Cortex of kidney (tissue), 1 donor: ENCODE measurements at places on chromosomes 2 and 18.

GRCh38 chr2:226795281-226796011 is 4.2 kb downstream of the IRS1 start:
- no peak for DNase-seq

GRCh38 chr2:44360749-44361329 is 455 bp downstream of the PREPL start:
- no peak for DNase-seq

DNA sequence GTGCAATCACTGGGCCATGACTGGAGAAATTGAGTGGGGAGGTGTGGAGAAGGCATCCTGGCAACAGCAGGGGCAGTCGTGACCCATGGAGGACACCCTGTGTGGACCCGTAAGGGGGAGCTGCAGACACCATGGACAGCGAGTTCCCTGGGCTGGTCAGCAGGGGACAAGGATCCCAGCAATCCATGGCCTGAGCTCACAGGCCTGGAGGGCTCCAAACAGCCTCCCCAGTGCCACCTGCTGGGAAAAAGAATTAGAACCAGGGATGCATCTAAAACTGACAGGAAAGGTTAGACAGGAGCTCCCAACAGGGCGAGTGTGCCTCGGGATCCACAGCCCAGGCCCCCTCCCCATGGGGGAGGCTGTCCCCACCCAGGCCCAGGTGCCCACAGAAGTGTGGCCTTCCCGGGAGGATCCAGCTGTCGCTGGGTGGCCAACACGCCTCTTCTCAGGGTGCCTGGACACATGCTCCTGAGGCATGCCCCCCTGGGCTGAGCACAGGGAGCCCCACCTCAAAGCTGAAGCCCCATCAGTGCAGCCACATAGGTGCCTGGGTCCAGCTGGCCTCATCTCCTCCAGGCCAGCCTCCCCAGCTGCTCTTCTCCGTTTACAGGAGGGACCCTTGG is 20.5 kb upstream of the KIF1A start:
- DNase-seq, result no peak

GRCh38 chr18:61948846-61949438 is 56.1 kb upstream of the RNF152 start:
- DNase-seq, result no peak

- no peak for DNase-seq
Observed at GRCh38 chr2:222907790-222908441, 47.1 kb downstream of the ACSL3 start.

DNA sequence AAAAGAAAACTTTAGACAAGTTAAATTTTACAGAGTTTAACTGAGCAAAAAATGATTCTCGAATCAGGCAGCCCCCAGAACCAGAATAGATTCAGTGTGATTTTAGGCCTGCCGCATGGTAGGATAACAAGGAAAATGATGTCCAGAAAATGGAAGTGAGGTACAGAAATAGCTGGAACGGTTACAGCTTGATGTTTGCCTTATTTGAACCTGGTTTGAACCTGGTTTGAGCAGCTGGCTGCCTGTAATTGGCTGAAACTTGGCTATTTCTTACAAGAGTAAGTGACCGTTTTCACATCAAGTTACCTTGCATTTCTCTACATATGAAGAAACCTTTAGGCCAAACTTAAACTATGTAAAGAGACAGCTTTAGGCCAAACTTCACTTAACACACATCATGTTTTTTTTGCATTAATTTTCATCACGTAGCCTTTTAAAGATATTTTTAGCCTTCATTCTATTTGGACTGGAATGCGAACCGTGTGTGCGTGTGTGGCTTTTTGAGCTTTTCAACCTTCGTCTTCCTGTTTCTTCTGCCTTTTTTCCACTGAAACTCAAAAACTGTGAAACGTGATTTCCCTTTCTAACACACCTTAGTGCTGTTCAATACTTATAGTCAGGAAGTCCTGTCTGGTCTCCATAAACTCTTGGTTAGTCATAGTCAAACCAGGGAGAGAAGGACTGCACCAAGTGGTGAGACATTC is 4.5 kb upstream of the POLE4 start:
- DNase-seq, result no peak

- DNase-seq, result no peak
Observed at GRCh38 chr2:219468410-219469185, 30.1 kb upstream of the GMPPA start.

GRCh38 chr2:191065785-191066184 is 51.8 kb upstream of the STAT1 start:
- no peak for DNase-seq

DNA sequence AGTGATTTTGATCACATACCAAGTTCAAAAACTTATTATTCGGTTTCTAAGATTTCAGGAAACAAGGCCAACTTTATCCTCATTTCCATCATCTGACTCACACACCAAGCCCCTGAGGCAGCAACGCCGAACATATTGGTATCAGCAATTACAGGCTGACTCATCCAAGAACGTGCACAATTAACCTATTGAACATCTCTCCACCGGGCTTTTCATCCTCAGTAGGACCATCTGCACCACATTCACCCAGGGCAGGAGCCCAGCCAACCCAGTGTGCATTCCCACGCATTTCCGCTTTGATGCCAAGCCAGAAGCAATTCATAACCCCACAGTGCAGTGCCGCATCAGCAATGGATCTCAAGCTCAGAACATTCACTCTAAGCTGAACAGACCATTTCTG is 52.9 kb downstream of the SCG2 start:
- no peak for DNase-seq

DNA sequence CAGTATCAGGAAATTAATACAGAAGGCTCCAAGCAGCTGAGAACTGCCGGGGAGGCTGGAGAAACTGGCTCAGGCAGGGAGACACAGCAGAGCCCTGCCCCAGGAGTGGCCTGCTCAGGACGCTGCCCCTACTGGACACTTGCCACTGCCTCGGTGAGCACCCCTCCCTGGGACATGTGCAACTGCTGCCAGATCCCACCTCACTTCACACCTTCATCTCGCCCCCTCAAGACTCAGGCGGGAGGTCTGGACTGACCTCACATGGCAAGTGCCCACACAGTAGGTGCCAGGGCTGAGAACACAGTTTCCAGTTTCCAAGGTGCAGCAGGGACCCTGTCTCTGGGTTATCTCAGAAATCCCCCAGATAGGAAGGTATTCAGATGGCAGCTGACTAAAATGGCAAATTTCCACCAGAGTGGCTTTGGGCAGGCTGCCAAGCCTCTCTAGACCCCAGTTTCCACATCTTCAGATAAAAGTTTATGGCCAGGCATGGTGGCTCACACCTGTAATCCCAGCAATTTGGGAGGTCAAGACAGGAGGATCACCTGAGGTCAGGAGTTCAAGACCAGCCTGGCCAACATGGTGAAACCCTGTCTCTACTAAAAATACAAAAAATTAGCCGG is 33.7 kb upstream of the LBH start:
- DNase-seq, result no peak

DNA sequence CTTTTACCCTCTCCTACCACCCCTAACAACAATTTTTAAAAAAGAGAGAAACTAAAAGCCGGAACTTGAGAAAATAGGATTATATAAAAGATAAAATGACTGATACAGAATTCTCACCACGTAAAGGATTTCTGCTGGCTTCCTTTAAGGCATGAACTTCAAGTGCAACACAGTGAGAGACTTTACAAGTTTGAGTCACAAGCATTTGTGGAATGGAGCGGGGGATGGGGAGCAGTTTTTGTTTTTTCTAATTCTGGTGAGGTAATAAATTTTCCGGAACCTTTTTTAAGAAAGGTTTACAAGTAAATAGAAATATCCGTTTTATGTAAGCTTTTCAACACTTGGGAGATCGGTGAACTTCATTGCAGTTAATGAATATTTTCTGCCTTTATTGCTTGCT is 1.8 kb upstream of the CDH2 start:
- no peak for DNase-seq

- no peak for DNase-seq
Observed at GRCh38 chr2:181203916-181204315, 223.5 kb downstream of the UBE2E3 start.
